ENCODE measurements at places on chromosomes 5 and 9.

DNA sequence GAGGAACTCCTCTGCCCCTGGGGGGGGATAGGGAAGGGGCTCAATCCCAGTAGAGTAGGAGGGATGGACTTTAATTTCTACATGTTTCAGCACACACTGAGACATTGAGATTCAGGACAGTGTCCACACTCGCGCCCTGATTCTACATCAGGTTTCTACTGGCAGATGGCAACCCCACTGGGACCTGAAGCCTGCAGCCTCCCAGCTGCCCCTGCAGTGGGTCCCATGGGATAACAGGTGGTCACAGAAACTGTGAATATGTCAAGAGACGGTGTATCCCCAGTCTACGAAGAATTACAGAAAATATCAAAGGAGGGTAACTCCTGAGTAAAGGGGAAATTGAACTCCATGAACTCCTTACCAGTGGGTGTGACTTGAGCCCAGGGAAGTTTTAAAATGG, 2.4 kb upstream of the TERT start:
- no peak for DNase-seq

- DNase-seq, result no peak
These were observed 848.0 kb downstream of the PTPRD start for GRCh38 chr9:9764821-9765220.

- no peak for DNase-seq
These were observed 99.7 kb downstream of the ARHGAP26 start for GRCh38 chr5:142869886-142870285.

DNA sequence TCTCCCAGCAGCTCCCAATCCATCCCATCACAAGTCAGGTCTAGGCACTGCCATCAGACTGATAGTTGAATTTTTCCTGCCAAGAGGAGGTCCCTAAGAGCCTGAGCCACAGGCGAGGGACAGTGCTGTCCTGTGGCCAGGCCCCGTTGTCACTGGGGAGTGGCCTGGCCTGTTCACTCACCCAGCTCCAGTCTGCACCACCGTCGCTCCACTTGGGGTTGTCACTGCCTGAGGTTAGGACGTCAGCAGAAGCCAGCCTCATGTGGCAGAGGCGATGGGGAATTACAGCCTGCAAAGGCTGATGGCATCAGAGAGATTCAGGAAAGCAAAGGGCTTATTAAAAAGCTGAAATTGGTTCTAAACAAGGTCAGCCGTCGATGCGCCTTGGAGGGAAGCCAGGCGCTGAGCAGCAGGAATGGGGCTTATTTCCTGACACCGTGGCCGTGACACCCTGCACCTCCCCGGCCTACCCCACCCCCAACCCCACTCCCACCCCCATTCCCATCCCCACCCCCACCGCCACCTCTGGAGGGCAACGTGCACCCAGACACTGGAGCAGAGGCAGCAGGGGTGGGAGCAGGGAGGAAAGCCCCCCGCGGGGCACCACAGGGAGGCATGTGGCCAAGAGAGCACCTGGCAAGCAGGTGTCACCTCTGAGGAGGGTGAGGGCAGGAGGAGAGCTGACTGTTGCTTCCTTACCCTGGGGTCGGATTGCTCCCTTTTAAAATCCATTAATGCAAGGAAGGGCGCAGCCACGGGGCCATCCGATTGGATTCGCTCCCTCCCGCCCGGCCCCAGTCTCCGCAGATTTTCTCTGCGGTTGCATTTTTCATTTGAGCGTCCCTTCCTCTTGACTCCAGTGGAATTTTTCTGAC, 3.1 kb upstream of the DBH start:
- DNase-seq, result no peak

GRCh38 chr5:20559845-20560244, 571.8 kb upstream of the CDH18 start:
- no peak for DNase-seq

- DNase-seq, result no peak
These were observed 1712.5 kb upstream of the C9orf72 start for GRCh38 chr9:29285818-29286217.

DNA sequence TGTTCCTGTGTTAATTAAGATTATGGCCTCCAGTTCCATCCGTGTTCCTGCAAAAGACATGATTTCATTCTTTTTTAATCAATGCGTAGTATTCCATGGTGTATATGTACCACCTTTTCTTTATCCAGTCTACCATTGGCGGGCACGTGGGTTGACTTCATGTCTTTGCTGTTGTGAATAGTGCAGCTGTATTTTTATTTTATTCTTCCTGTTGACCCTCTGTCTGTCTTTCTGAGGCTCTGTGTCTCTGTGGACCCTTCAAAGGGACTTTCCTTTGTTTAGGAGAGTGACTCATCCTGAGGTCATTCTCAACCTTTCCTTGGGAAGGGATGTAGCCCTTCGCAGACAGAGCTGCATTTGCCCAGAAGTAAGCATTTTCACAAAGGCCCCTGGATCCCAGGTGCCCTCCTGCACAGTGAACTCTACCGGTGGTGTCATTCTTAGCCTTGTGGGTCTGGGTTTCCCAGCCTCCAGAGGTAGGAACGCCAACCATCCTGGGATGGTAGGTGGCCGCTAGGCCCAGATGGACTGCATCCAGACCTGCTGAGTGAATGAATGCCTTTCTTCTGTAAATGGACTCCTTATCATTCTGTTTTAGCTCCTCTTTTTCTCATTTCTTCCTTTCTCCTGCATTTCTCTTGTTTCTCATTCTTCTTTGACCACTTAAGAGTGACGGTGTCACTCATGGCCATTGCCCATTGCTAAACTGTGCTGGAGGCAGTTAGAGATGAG, 22.4 kb downstream of the TRIO start:
- DNase-seq, result no peak

GRCh38 chr5:172010278-172010677, 3.8 kb upstream of the FBXW11 start:
- DNase-seq, result no peak

GRCh38 chr9:121840838-121841760, 189.7 kb downstream of the DAB2IP start:
- no peak for DNase-seq

GRCh38 chr9:124256517-124257069, 1.2 kb upstream of the NEK6 start:
- no peak for DNase-seq

Measured in right atrium auricular region (tissue), 2 donors.